Activated CD4-positive, alpha-beta memory T cell treated with anti-CD3 and anti-CD28 coated beads for 36 hours (primary cell): ENCODE measurements at places on chromosomes 12 and 14. TPM values are rescaled to one million over a fixed set of nuclear protein-coding genes. Genes with fewer than 3 reads are reported as not detected.

Gene SPTB
- total RNA-seq = 0.57 TPM

Gene GUCY2C
- total RNA-seq = not detected

Gene IL31
- 3.8 TPM for total RNA-seq

Gene ACOT4
- 3.3 TPM for total RNA-seq

Gene ABCC9
- total RNA-seq = not detected

Gene C14orf180
- total RNA-seq = not detected

Gene RNFT2
- 15.9 TPM for total RNA-seq

DNA sequence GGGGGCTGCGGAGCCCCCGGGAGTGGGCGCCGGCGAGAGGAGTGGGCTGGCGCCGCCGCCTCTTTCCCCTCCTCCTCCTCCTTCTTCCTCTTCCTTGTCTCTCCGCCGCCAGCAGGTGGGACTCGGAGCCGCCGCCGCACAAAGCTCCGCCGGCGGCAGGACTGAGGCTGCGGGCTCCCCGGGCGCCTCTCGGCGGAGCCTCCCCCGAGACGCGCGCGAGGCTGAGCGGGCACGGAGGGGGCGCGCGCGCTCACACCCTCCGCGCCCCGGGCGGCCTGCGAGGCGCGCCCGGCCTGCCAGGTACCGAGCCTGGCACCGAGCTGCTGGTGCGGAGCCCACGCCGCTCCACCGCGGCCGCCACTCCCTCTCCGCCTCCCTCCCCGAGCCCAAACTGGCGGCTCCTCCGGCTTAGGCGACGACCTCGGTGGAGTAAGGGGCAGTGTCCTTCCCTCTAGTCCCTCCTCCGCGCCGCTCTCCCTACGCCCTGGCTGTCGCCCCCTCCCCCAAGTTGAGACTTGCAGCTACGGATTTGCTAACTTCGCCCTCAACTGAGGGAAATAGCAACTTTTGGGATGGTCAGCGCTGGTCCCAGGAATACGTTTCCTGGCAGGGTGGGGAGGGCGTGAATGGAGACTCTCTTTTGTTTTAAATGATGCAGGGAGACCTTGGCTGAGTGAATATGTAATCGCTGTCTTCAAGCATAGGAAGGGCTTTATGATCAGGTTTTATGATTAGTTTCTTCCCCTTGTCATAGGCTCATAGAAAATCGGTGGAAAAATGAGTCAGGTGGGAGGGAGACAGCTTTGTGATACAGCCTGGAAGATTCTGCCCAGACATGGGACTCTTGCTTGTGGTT, 199.5 kb upstream of the CAND1 start:
- peaks cover 31% of the 10 kb centered on the region for H3K27me3 ChIP-seq
- peak overlapping the region; percentile 72 for H3K4me3 ChIP-seq
- DNase-seq = peak; percentile 44
- H3K4me1 ChIP-seq = peaks cover 20% of the 10 kb centered on the region

DNA sequence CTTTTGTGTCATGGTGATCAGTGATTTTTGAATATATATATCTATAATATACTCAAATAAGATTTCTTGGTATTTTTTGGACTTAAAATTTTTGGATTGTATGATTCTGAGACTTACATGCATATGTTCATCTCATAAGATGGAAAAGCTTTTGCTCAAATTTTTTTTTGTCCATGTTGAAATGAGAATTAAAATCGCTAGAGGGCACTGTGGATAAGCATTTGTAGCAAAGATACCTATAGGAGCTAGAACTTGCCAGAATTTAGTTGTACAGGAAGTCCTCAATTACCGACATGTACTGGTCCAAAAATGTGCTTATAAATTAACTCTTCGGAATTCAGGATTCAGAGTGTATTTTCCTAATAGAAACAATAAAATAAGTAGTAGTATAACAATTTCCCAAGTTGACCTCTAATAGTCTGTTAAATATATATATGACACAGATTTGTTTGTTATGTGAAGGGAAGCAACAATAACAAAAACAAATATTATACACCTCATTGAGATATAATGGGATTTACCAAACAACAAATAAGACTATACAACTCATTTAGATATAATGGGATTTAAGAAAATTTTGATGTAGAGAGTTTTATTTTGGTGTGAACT, 179.6 kb downstream of the TMEM117 start:
- no peak overlapping the region for H3K27ac ChIP-seq
- no peaks in the 10 kb centered on the region for H3K4me1 ChIP-seq
- no peak for DNase-seq
- H3K4me3 ChIP-seq = no peak overlapping the region

DNA sequence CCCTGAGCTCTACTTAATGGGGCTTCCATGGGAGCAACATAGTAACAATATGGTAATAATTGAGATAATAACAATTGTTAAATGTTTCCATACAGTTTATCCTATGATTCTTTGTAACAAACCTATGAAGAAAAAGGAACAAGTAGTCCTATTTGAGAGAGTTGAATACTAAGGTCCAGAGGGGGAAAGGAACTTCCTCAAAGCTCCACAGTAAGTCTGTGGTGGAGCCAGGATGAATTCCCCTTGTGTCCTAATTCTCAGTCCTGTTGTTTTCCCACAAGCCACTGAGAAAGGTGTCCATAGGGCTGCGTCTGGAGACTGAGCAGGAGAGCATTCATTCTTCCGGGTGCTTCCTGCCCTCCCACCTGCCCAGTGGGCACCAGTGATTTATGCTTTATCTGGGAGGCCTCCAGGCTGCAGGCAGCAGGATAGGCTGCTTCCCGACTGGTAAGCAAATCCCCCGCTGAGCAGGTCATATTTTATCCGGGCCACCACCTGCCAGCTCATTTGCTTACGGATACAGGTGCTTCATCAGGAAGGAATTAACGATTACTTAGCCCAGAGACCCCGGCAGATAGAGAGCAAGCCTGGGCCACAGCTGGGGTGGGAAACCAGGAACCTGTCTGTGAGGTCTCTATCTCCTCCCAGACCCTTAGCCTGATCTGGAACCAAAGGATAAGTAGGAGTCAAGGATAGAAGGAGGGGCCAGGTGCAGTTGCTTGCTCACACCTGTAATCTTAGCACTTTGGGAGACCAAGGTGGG, 33.9 kb upstream of the FAM222A start:
- H3K27ac ChIP-seq = no peak overlapping the region
- peaks cover 12% of the 10 kb centered on the region for H3K27me3 ChIP-seq

DNA sequence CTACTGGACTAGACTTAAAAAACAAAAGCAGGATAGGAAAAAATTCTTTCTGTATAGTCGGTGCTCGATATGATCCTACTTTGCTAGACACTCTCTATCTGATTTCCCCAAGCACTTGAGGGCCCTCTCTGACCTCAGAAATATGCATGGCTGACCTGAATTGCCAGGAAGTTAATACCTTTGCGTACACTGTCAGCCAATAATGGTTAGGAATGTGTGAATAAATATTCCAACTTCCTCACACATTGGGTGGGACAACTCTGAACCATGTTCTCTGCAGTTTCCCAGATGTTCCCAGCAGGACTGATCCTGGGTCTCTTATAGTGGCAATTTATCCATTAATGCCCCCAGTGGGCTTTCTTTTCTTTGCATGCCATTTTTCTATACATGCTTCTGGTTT, 20.5 kb upstream of the RPL10L start:
- no peak overlapping the region for H3K4me3 ChIP-seq
- no peak for DNase-seq
- no peaks in the 10 kb centered on the region for H3K36me3 ChIP-seq
- no peaks in the 10 kb centered on the region for H3K4me1 ChIP-seq
- no peak overlapping the region for H3K27ac ChIP-seq

DNA sequence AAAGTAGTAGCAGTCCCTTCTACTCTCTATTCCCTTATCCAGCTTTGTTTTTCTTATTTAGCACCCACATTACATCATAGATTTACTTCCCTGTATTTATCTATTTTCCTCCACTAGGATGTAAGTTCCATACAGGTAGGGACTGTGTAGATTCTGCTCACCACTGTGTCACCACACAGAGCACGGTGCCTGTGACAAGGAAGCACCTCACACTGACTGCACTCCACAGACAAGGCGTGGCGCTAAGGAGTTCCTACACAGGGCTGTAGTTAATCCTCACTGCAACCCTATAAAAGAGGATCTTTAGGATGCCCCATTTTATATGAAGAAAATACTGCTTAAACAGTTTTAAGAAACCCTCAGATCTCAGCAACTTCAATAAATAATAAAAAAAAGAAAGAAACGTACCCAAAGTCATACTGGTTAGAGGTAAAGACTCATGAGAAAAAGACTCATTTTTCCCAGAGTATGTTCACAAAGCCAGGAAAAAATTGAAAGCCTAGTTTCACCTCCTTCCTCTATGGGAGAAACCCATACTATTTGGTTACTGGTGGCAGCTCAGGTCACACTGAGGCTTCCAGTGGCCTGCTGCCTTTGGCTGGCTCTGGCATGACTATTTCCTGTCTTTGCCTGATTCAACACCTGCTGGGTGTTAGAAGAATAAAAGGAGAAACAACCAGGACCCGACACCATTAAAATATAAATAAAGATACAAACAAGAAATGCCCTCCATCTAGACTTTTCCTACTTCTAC, 36.9 kb downstream of the RAD9B start:
- no peak for DNase-seq
- H3K36me3 ChIP-seq = peaks cover 46% of the 10 kb centered on the region
- no peaks in the 10 kb centered on the region for H3K27me3 ChIP-seq
- H3K4me1 ChIP-seq = peaks cover 46% of the 10 kb centered on the region

GRCh38 chr14:59438195-59438647, 27.0 kb downstream of the GPR135 start:
- no peak for DNase-seq
- H3K27ac ChIP-seq = no peak overlapping the region
- H3K36me3 ChIP-seq = no peaks in the 10 kb centered on the region
- H3K4me3 ChIP-seq = no peak overlapping the region
- no peaks in the 10 kb centered on the region for H3K27me3 ChIP-seq
- H3K4me1 ChIP-seq = no peaks in the 10 kb centered on the region

DNA sequence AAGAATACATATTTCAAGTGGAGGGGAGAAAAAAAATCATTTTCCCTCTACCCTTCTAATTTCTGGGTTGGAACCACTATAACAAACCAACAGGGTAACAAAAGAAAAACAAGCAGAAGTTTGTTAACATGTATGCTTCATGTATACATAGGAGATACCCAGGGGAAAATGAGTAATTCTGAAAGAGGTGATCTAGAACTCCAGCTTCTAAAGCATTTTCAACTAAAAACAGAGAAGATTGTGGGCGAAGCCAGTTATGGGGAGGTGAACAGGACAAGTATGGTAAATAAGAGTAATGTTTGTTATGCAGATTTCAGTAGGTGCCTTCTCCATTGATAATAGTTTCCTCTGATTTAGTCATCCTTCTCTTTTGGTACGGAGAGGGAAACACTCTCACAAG, 16.7 kb downstream of the FNTB start:
- H3K27ac ChIP-seq = no peak overlapping the region

GRCh38 chr14:92747701-92748258, 647 bp downstream of the LGMN start:
- DNase-seq = no peak
- peaks cover 48% of the 10 kb centered on the region for H3K27me3 ChIP-seq
- H3K4me3 ChIP-seq = peak overlapping the region; percentile 74
- H3K4me1 ChIP-seq = peaks cover 36% of the 10 kb centered on the region

DNA sequence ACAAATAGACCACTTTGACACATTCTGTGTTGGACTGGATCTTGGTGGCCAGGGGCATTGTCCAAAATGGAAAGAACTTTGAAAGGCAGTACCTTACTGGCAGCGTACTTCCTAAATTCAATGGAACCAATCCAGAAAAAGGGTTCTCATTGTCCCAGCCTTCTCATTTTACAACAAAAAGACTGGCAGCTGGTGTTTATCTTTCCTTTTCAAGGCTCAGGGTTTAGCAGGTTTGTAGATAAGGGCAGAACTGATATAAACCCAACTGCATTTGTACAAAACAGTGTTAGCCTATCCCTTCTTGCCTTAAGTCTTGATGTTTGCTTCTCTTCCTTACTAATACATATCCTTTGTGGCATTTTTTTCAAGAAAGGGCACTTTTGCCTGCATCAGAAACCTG, 7.7 kb downstream of the THAP2 start:
- H3K4me1 ChIP-seq = peaks cover 16% of the 10 kb centered on the region
- no peaks in the 10 kb centered on the region for H3K27me3 ChIP-seq
- DNase-seq = no peak
- H3K36me3 ChIP-seq = peaks cover 15% of the 10 kb centered on the region
- no peak overlapping the region for H3K27ac ChIP-seq

DNA sequence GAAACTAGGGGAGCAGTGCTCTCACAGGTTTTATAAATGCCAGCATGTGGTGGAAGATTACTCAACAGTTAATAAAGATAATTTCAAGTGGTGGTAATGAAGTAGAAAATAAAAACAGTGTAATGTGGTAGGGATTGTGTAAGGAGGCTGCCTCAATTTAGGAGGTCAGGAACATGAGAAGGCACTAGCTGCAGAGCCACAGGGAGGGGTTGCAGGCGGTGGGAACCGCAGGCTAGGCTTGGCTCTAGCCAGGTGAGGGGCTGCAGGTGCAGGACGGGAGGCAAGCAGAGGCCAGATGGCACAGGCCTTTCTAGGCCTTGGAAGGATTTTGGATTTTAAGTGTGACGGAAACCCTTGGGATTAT, 768 bp downstream of the METTL25 start:
- H3K27ac ChIP-seq = peak overlapping the region; percentile 97
- H3K27me3 ChIP-seq = no peaks in the 10 kb centered on the region
- H3K4me1 ChIP-seq = peaks cover 44% of the 10 kb centered on the region
- peak overlapping the region; percentile 98 for H3K4me3 ChIP-seq
- DNase-seq = peak; percentile 13
- peaks cover 39% of the 10 kb centered on the region for H3K36me3 ChIP-seq

DNA sequence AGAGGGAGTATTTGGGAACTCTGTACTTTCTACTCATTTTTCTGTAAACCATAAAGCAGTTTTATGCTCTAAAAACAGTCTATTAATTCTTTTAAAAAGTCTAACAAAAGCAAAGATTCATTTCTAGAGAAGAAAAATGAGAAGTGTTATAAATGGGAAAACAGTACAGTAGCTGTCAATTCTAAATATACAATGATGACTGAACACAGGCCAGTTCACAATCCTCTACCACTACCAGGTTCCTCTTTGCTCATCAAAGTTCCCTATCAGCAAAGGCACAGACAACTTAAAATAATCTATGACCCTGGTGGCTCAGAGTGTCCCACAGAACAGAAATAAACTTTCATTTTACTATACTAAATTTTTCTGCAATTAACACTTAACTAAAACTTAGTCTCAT, 12.5 kb downstream of the NAA25 start:
- no peak for DNase-seq
- peaks cover 49% of the 10 kb centered on the region for H3K36me3 ChIP-seq
- H3K27ac ChIP-seq = peak overlapping the region; percentile 96

DNA sequence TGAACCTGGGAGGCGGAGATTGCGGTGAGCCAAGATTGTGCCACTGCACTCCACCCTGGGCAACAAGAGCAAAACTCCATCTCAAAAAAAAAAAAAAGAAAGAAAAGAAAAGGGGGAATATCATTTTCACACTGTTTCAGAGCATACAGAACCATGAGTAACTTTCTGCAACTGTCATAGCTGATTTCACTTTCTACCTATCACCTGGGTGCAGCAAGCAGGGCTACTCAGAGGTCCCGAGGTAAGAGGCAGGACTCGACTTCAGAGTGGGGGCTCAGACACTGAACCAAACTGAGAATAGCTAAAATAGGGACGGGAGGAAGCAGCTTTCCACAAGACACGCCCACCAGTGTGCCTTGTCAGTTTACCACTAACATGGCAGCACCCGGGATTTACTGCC, 29.8 kb downstream of the OR10P1 start:
- no peak for DNase-seq
- no peaks in the 10 kb centered on the region for H3K4me1 ChIP-seq
